ENCODE measurements at places on chromosomes 7 and 10. TPM values are rescaled to one million over a fixed set of nuclear protein-coding genes. Genes with fewer than 3 reads are reported as not detected.

SEM1 gene
- 40.2 TPM for total RNA-seq

GRCh38 chr10:111440501-111440900 is 363.7 kb downstream of the ADRA2A start:
- no peak for DNase-seq
- H3K4me1 ChIP-seq = no peaks in the 10 kb centered on the region
- no peak overlapping the region for H3K4me3 ChIP-seq
- H3K36me3 ChIP-seq = no peaks in the 10 kb centered on the region
- no peaks in the 10 kb centered on the region for H3K27me3 ChIP-seq

DNA sequence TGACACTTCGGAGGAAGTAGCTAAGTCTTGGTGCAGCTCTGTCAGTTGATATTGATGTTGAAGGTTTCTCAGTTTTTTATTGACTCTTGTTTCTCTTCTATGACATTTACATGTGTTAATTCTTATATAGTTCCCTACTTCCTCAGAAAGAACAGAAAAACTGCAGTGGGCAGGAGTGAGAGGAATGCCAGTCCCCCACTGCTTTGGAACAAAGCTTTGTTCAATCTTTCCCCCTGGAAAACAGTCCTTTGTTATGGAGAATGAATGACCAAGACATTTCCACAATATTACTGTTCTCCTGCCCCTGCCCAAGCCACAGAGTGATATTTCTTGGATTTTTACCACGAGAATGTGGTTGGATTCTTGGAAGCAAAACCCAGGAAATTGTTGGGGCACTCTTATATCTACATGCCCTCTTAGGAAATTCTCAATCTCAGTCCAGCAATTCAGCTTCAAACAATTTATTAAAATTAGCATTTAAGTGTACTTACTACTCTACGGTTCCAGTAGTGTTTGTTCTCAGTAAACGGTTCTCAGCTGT is 258.0 kb upstream of the KCND2 start:
- DNase-seq = no peak
- H3K4me1 ChIP-seq = no peaks in the 10 kb centered on the region
- no peaks in the 10 kb centered on the region for H3K27me3 ChIP-seq
- H3K4me3 ChIP-seq = no peak overlapping the region

- H3K36me3 ChIP-seq = no peaks in the 10 kb centered on the region
These were observed at the start of gene SCRN1 for GRCh38 chr7:29989257-29989995. Gene SCRN1, minus strand, starts transcription at chr7:29989801. Its CDS starts 20,734 bp downstream, at chr7:29969067.

- no peaks in the 10 kb centered on the region for H3K36me3 ChIP-seq
- H3K27ac ChIP-seq = no peak overlapping the region
- H3K27me3 ChIP-seq = no peaks in the 10 kb centered on the region
- no peak for DNase-seq
These were observed 52.0 kb downstream of the C10orf90 start for GRCh38 chr10:126618466-126618865.

- no peak overlapping the region for H3K27ac ChIP-seq
- DNase-seq = no peak
- peaks cover 5% of the 10 kb centered on the region for H3K4me1 ChIP-seq
These were observed 9.0 kb downstream of the SFXN3 start for GRCh38 chr10:101040061-101040460.

DNA sequence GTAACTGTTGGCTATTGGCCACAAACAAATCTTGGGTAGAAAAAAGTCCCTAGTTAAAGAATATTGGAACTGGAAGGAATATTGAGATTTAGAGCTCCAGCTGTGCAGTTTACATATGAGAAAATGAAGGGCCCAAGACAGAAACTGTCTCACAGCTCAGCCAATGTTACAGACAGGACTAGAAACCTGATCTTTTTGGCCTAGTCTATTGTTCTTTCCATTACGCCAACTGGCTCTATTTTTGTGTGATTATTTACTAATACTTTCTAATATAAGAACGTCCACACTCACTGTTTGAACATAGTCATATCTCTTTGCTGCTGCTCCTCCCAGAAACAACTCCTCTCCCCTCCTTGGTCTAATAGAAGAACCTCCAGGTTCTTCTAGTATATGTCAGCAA is 1.2 kb downstream of the WEE2 start:
- no peak overlapping the region for H3K4me3 ChIP-seq
- peaks cover 2% of the 10 kb centered on the region for H3K27me3 ChIP-seq
- no peaks in the 10 kb centered on the region for H3K36me3 ChIP-seq
- no peak overlapping the region for H3K27ac ChIP-seq
- no peak for DNase-seq
